ENCODE measurements at places on chromosomes 1 and 21.

- no peak for DNase-seq
These were observed 3.9 kb downstream of the CLDN19 start for GRCh38 chr1:42736152-42736551.

DNA sequence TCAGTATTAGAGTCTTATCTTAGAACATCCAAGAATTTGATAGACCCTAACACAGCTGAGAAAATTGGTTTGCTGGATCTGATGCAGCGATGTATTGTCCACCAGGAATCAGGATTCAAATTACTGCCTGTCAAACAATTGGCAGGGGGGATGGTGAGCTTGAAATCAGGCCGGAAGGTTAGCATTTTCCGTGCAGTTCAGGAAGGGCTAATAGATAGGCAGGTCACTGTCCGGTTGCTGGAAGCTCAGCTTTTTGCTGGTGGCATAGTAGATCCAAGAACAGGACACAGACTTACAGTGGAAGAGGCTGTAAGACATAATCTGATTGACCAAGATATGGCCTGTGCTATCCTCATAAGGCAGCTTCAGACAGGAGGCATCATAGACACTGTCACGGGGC is 127.2 kb downstream of the MACF1 start:
- DNase-seq, result no peak

DNA sequence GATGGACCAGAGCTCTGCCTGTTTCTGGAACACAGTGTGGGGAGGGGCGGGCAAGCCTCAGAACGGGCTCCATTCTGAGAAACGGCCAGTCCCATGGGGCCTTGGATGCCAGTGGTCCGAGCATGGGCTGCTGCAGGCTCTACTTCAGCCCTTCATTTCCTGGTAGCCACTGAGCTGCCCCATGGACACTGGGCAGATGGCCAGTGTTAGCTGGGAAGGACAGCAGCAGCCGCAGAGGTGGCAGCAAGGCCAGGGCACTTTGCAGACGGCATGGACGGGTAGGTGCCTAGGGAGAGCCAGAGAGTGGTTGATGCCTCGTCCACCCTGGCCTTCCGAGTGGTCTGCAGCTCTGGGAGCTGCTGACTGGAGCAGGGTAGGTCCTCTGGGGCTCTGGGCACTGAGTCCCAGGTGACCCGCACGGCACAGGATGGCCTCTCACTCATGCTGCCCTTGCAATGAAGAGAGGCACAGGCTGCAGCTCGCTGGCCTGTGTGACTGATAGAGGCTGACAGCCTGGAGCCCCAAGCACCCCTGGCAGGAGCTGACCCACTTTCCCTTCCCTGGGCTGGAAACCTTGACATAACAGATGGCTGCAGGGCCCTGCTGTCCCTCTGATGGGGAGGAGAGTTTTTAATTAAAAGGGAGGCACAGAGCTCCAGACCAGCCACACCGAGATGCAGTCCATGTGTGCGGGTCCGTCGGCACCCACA is 87.7 kb upstream of the COL6A1 start:
- no peak for DNase-seq

GRCh38 chr1:77060000-77060399 is 159.2 kb downstream of the PIGK start:
- DNase-seq, result no peak

DNA sequence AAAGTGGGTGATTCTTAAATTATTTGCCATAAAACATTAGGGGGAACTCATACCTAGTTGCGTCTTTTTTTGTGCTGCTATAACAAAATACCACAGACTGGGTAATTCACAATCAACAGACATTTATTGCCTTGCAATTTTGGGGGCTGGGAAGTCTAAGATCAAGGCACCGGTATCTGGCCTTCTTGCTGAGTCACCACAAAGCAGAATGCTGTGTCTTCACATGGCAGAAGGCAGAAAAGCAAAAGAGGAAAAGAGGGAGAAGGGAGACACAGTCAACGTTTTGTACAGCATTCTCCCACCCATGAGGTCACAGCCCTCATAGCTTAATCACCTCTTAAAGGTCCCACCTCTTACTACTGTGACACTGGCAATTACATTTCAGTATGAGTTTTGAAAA is 291.0 kb downstream of the CHRM3 start:
- DNase-seq, result no peak

DNA sequence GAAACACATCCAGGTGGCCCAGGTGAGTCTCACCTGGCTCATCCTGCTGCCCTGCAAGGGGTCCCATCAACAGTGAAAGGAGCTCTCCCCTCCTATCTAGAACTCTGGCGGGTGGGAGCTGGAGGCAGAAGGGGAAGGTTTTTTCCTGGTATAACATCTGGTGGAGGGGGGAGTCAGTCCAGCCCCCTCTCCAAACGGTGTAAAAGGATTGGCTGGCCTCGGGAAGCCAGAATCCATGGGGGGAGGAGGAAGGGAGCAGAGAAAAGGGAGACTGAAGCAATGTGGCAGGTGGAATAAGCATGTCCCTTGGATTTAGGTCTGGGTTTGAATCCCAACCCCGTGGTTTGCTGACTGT is 1.2 kb upstream of the CAMK2N1 start:
- no peak for DNase-seq

DNA sequence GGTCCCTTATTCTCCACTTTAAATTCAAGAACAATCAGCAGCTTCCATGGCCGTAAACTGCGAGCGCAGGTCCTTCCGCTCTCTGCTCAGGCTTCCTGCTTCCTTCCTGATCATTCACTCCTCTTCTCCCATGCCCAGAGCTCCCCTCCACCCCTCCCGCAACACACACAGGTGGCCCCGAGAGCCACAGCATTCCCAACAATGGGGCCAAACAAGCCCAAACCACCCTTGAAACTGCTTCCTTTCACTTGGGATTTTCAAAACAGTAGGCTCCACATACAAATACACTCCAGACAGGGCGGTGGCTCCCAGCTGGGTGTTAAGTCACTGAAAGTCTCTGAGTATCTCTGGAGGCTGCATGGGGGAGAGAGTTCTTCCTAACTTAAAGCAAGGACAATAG is 11.4 kb downstream of the FAM89A start:
- peak; percentile 31 for DNase-seq

DNA sequence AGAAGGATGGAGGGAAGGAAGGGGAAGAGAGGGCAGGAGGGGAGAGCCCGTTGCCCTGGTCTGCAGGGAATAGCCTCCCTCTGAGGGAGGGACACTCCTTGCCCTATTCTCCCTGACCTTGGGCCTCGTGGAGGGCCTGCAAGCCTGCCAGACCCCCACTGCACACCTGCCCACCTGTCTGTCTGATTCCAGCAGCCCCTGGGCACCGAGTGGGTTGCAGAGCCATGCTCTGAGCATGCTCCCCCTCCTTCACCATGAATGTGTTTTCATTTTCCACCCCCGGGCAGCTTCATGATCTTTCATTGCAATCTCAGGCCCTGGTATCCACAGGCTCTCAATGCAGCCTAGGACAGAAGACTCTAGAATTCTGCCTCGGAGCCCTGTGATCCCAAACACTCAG is 5.1 kb upstream of the NPHP4 start:
- DNase-seq, result no peak

DNA sequence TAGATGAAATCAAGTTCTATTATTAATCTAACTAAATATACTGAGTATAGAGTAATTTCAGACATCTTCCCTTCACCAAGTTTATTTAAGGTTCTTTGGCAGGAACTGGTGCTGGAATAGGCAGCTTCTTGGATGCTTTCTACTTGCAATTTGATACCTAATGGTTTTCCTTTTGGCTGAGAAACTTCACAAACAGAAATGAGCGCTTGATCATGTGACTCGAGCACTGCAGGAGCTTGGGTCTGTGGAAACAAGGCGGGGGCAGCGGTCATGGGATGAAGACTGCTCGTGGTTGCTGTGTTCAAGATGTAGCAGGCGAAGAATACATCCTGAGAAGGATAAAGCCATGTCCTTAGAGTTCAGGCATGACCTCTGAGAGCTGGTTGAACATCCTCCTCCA is 136.8 kb downstream of the PTPRC start:
- no peak for DNase-seq

- no peak for DNase-seq
These were observed 1.3 kb downstream of the NGF start for GRCh38 chr1:115336741-115337140.

DNA sequence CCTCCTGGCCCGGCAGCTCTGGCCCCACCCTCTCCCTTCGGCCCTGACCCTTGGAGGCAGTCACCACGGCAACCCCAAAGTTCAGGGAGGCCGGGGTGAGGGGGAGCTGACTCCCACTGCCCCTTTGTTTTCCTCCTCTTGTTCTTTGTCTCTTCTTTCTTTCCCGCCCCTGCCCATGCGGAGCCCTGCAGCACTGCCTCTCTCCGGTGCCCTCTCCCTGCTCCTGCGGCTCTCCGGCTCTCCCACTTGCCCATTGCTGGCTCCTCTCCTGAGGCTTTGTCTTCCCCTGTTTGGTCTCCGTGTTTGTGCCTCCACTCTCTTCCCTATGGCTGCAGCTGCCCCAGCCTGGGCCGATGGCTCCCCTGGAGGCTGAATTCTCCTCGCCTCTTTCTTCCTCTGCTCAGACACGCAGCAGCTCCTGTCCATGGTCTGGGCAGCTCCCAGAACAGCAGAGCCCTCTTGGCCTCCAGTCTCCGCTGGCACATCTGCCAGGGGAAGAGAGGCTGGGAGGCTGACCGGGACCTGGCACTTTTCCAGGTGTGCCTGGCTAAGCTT is 5.8 kb downstream of the CELSR2 start:
- DNase-seq, result no peak

DNA sequence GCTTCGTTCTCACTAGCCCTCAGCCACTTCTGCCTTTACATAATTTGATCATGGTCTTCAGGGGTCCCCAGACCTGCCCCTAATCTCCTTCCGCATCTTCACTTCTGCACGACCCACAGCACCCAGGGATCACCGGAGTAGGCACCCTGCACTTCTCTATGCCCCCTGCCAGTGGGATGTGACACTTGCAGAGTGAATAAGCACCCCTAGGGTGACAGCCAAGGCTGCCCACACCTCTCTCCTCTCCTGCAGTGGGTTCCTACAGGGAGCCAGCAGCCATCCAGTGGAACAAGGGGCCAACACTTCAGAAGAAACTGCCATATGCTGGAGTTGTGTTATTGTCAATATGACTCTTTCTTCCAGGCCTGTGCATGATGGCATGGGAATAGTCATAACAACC is 58.0 kb upstream of the CTPS1 start:
- no peak for DNase-seq

DNA sequence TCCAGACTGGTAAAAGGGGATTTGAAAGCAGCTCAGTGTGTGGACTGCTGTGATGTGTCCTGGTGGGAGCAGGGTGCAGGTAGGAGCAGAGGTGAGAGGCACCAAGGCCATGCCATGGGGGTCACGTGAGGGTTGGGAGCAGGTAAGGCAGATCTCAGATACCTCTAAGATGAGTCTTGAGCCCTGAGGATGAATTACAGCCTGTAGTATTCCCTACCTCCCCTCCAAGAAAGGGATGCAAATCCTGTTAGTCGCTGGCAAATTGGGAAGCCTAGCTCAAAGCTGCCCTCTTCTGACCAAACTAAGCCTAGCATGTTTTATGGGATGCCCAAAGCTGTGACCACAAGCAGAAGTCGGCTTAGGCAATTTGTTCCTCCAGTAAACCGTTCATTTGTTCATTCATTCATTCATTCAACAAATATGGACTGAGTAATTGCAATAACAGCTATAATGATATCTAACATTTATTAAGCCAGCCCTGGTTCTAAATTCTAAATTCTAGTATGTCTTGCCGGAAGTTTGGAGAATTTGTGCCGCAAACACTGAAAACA is 3.9 kb upstream of the NUAK2 start:
- DNase-seq, result peak; percentile 51

DNA sequence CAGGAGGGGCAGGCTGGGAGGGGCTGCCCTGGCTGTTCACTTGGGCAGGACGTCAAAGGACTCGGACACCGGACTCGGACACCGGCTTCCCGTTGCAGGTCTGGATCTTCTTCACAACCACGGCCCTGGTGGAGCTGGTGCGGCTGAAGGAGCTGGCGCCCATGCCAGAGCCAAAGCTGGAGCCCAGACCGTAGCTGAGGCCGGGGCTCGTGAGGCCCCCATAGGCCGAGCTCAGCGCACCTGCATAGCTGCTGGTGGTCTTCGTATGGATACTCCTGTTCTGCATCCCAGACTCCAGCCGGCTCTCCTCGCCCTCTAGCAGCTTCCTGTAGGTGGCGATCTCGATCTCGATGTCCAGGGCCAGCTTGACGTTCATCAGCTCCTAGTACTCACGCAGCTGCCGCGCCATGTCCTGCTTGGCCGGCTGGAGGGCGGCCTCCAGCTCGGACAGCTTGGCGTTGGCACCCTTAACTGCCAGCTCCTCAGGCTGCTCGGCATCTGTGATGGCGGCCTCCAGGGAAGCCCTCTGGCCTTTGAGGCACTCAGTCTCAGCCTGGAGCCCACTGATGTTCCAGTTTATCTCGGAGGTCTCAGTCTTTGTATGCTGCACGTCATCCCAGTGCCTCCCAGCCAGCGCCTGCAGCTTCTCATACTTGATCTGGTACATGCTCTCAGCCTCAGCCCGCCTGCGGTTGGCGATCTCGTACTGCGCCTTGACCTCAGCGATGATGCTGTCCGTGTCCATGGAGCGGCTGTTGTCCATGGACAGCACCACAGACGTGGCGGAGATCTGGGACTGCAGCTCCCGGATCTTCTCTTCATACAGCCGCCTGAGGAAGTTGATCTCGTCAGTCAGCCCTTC is 15.1 kb upstream of the KLF17 start:
- DNase-seq, result peak; percentile 71

GRCh38 chr1:228315945-228316588 is 90.6 kb downstream of the TRIM11 start:
- DNase-seq, result no peak

- DNase-seq, result no peak
These were observed 3.8 kb downstream of the PTAFR start for GRCh38 chr1:28172713-28173150.

GRCh38 chr1:9670085-9670484 is 18.6 kb downstream of the PIK3CD start:
- no peak for DNase-seq
